Ecto neural progenitor cell (in vitro differentiated cells): ENCODE measurements at places on chromosomes 5 and 9.

- no peak for DNase-seq
These were observed 31.2 kb upstream of the CRB2 start for GRCh38 chr9:123324767-123325183.

DNA sequence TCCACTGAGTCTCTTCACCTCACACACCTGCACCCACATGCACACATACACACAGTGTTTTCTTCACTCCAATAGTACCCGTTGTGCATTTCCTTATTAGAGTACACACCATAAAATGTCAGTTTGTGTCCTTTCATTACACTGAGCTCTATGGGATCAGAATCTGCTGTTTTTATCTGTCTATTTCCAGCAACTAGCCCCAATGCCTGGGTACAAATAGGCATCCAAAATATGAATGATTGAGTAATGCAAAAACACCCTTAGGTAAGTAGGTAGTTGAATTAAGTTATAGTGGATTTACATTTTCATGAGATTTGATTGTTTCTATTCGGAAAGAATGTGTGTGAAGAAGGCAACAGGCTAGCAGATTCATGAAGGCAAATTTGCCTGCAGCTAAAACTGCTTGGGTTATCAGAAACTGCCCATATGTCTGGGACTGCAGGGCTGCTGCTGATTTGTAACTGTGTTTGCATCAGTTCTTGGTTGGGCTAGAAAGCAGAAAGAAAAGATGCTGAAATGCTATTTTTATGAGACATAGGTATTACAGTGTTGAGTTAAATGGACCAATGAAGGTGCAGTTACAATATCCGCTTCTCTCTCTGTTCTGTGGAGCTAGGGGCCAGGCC is 26.9 kb downstream of the PPP3R2 start:
- DNase-seq: no peak

DNA sequence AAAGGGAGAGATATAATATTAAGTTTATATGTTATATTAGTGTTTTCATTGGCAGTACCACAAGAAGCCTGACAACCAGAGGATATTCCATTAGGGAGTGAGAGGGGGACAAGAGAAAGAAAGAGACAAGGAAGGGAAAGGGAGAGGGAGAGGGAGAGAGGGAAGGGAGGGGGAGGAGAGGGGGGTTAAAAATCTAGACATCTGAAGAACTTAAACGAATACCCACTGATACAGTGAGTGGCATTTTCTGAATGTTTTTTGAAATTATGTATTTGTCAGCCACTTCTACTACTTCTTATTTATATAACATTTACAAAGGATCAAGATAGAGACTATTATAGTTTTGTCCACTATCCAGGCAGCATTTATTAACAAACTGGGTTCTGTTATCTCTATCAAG is 11.6 kb upstream of the CEP120 start:
- DNase-seq: no peak

DNA sequence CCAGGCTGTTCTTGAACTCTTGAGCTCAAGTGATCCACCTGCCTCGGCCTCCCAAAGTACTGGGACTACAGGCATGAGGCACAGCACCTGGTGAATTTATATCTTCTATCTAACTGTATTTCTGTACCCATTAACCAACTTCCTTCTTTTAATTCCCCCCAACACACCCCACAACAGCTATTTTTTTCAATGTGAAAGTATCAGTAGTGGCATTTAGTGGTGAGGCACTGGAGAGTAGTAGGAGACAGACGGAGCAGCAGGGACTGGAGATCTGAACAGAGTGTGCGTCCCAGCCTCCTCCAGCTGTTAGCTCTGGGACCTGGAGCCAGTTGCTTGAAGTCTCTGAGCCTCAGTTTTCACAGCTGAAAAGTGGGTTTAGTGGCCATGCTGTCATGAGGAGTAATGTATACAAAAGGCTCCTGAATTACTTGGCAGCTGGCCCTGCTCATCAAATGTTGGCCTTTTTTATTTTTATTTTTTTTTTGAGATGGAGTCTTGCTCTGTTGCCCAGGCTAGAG is 11.0 kb upstream of the EEIG1 start:
- no peak for DNase-seq
